ENCODE measurements at places on chromosomes 5 and 9.

GRCh38 chr9:123775289-123776284, 154.3 kb downstream of the DENND1A start:
- DNase-seq, result no peak

DNA sequence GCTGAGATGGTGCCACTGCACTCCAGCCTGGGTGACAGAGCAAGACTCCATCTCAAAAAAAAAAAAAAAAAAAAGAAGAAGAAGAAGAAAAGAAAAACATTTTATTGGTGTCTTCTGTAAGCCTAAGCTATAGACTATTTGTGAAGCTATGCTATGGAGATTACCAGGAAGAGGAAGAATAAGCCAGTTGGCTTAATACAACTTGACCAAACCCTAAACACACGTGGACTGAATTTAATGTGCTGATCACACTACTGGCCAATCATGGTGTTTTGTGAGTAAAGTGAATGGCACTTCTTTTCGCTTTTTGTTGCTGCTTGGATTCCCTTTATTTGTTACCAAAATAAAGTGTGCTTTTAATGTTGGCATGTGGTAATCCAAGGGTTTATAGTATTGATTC, 49.9 kb downstream of the GGTA1 start:
- DNase-seq, result no peak

GRCh38 chr5:38533286-38534155, 22.9 kb downstream of the LIFR start:
- no peak for DNase-seq

GRCh38 chr9:81394881-81395675, 294.3 kb downstream of the TLE1 start:
- DNase-seq, result no peak

DNA sequence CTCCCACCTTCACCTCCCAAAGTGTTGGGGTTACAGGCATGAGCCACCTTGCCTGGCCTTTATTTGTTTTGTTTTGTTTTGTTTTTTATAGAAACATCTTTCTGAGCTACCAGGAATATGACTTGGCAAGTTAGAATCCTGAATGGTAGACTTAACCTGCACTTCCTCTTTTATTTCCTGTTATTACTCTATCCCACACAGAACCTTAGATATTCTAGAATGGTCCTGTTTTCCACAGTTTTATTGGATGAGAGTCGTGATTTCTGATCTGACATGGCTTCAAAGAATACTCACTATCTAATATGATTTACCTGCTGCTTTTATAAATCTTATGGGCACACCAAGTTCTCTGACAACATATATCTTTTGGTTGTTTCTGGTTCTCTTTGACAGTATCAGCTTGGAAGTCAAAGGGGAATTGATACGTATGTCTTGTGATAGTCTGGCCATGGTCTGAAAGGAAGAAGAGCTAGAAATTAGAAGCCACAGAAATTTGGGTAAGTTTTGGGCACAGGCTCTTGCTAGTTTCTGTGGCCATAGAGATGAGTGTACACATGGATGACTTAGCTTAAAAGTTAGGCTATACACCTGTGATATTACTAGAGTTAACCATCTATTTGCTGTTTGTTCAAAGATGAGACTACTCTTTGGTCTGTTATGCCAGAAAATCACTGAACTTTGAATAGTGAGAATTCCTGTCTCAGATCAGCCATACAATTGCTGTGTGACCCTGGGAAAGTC, 4.7 kb upstream of the PANK3 start:
- DNase-seq, result no peak

DNA sequence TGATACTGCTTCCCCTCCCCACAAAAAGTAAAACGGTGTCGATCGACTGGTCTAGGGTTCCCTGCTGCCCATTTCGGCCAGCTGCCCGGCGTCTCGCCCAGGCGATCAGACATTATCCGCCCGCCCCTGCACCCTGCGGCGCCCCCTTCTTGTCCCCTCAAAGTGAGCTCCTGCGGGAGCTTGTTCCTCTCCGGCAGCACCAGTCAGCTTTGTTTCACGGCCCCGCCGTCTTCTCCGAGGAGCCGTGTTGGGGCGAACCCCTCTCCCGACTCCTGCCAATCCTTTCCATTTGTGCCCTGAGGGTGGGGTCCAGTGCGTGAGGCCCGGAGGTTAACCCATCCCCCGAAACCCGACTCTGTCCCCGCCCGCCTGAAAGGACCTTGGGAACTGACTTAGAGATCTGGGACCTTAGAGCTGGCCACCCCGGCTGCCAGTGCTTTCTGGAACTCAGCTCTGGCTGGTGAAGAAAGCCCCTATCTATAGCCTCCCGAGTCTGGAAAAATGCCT, 518 bp downstream of the UBE2B start:
- peak; percentile 58 for DNase-seq

GRCh38 chr9:122791872-122792669, 3.3 kb downstream of the OR5C1 start:
- DNase-seq, result no peak

DNA sequence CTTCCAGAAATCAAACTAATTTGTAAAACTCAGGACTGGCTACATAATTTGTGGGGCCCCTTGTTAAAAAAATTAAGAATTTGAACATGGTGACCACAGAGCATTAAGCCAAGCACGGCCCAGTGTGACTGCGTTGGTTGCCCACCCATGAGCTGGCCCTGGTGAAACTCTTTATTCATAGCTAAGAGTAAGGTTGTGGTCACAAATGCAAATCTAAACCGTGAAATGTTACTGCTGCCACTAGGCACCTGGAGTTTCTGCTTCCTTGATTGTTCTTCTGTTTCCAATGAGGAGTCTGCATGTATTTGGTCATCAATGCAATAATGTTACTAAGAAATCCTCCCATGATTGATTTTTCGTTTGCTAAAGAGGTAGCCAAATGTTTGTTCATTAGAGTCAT, 4.2 kb downstream of the GCNT1 start:
- DNase-seq, result no peak

DNA sequence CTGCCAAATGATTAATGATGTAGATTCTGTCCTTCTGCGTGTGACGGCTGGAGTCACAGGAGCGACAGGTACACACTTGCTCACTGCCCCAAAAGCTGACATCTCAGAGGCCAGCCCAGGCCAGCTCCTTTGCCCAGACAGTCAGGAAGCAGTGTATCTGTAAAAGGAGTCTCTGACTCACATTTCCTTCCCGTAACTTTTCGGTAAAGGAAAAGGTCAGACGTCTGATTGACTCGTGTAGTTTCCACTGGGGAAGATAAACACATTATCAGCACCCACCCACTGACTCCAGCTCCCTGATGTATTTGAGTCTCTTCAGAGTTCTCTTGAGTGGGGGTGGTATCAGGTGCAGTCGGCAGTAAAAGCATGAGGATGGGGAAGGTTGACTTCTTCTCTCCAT, 64.4 kb upstream of the WWC1 start:
- DNase-seq, result peak; percentile 80

GRCh38 chr9:132531195-132531594, 51.2 kb upstream of the BARHL1 start:
- no peak for DNase-seq

DNA sequence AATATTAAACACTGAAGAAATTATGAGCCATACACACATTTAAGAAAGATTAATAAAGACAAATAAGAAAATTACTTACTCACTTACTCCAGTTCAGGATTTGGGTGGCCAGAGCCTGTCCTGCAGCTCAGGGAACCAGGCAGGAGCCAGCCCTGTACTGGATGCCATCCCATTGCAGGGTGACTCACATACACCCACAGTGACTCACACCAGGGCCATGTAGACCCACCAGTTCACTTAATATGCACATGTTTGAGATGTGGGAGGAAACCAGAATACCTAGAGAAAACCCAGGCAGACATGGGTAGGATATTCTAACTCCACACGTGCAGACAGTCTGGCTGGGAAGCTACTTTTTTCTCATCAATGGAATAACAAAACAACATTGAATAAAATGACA, 49.6 kb upstream of the ADRB2 start:
- peak; percentile 98 for DNase-seq

DNA sequence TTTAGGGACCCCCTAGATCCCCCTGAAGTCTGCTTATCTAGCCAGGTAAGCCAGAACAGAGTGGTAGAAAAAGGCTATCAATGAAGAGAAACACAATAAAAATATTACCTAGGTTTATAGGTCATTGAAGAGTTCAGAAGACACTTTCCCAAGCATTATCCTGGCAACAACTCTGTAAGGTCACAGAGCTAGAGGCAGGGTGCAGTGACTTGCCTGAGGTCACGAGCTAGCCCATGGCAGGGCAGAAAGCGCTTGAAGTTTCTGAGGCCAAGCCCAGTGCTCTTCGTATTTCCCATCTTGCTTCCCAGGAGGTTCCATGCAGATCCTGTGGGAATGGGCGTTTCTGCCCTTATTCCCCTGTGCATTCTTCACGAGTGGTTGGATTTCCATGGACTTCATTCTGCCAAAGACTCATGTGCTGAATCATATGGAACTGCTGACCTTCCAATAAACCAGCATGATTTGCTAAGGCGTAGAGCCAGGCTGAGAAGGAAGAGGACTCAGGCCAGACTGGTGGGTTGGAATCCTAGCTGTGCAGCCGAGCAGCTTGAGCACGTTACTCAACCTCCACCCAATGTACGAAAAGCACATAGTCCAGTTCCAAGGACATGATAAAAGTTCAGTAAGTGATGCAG, 22.1 kb downstream of the TRMO start:
- DNase-seq, result no peak

DNA sequence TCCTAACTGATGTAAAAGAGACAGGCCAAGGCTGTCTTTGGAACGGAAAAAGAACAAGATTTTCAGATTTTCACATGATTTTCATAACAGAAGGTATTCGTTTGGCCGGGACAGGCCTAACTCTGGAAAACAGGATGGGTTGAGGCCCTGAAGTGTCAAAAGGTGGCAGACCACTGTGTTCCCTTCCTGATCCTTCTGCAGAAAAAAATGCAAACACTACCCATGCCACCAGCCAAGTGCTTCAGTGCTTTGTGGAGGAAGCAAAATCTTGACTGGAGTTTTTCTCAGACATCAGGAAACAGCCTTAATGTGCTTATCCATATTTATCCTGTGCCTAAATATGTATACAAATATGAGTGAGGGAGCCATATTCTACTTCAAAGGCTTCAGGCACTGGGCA, 113.5 kb upstream of the IL6ST start:
- no peak for DNase-seq

DNA sequence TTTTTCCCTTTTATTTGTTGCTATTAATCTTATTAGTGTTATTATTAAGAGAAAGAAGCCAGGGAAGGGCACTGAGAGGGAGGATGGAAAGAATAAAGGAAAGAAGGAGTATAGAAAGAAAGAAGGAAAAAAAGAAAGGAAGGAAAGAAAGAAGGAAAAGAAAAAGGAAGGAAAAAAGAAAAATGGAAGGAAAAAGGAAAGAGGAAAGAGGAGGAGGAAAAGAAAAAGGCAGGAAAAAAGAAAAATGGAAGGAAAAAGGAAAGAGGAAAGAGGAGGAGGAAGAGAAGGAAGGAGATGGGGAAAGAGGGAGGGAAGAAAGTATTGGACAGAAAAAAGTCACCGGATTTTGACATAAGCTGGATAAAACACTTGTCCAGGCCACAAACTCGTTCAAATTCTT, 47.8 kb downstream of the ANXA1 start:
- DNase-seq, result no peak

DNA sequence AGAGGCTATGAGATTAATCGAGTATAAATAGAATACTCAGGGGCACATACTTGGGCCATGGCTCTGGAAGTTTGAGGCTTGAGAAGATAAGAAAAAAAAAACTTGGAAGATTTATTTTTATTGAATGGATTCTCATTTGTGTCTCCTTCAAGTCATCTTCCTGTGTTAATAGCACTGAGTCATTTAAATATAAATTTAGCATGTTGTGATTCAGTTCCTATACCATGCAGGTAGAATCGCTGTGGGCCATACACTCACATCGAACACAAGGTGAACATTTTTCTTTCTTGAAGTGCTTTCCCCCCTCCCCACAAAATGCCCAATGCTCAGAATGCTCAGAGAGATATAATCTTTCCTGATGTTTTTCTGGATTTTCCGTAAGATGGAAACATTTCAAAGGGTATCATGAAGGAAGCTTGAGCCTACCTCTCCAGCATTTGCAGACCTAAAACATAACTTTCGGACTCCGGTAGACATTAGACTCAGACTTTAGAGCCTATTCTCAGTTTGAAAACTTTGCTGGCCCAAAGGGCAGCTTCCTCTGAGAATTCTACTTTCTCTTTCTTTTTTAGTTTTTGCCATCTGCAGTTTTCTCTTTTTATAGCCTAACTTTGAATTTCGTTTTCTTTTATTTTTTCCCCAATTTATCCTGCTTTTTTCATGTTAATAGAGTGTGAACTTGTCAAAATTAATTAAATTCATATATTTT, 737.6 kb upstream of the NUDT12 start:
- DNase-seq, result no peak

DNA sequence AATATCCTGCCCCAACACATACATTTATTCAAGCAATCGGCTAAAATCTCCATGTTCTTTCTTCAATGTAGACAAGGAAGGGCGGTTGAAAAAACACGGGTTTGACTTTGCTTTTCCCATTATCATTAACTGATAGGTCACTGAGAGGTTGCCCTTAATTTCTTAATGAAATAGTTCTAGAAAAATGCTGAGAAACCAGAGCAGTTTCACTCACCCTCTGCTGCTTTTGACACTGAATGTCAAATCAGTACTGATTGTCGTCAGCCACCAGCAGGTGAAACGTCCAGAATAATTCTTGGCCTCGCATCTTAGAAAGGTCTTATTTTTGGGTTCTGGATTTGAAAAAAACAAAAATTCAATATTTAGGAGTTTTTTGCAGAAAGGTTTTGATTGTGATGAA, 8.1 kb downstream of the IL12B start:
- no peak for DNase-seq

DNA sequence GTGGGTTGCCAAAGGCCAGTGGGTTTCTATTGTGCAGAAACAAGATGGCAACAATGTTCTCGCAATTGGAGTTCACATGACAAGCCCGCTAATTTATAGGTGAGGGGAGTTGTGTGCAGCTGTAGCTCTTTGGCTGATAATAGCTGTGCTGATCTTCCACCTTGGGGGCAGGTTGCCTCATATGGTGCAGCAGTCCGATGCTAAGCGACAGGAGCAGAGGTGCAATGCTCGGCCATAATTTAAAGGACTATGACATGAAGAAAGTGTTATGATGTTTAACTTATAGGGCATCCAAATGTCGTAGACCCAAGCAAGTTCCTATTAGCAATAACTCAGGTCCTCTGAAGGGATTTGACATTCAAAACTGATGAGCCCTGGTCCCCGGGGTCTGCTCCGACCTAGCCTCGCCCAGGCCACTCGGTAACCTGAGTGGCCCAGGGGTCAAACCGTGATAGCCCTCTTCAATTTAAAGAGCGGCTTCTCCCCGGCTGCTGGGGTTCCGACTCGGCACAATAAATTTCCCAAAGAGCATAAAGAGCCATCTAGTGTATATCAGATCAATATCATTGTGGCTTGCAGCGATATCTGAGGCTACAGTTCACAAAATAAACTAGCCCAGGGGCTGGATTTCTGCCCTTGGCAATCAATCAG, 724.0 kb downstream of the IRX1 start:
- DNase-seq, result no peak

GRCh38 chr5:137122075-137122474, 377.1 kb downstream of the SPOCK1 start:
- DNase-seq, result no peak

All from epithelial cell of esophagus (primary cell).